Tibial nerve (tissue), 4 donors: ENCODE measurements at places on chromosomes 13 and 19.

DNA sequence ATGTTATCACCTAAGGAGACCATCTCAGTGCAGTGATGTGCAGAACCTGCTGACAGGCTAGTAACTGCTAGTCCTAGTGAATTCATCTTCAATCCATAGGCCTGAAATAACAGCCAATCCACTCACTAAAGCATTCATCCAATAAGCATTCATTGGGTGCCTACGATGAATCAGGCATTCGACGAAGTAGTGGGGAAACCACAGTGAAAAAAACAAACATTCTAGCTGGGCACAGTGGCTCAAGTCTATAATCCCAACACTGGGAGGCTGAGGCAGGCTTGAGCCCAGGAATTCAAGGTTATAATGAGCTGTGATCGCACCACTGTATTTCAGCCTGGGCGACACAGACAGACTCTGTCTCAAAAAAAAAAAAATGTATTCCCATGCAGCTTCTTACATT, 135.6 kb downstream of the RNF17 start:
- no peak for DNase-seq

- no peak for DNase-seq
These were observed 13.2 kb downstream of the NUCB1 start for GRCh38 chr19:48913114-48913889.

DNA sequence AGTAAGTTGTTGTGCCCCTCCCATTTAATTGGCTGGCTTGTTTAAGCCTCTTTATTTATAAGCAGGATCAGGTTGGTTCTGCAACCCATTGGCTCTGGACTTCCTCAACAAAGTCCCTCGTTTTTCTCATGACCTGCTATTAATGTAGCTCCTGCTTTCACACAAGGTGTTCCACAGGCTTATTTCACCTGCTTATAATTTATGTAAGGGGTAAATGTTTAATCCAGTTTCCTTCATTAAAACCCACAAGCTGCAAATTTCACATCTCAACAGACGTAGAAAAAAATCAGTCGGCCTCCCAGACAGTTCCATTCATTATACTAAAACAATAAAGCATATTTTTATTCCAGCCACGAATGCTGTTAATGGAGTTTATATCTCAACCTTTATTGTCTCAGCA, 86.1 kb downstream of the TBC1D4 start:
- no peak for DNase-seq

- DNase-seq, result no peak
These were observed 21.9 kb downstream of the ZSWIM4 start for GRCh38 chr19:13817018-13817614.

DNA sequence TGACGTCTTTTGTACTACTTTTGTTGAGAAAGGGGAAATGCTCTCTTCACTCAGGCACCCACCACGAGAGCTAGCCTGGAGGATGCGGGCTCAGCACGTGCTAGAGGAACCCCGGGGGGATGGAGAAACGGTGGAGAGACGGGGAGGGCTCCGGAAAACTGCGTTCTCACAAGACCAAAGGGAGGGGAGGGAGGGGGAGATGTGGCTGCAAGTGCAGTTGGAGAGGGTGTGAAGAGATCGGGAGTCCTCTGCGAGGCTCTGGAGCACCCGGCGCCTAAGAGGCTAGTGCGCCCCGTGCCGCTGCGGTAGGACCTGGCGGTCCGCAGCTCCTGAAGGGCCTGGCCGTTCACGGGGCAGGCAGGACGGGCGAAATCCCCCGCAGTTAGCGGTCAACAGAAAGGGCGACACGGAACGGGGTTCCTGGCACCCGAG, 43.4 kb upstream of the XPO4 start:
- DNase-seq, result peak; percentile 22

GRCh38 chr13:37270226-37271001, 164.9 kb upstream of the CSNK1A1L start:
- no peak for DNase-seq

DNA sequence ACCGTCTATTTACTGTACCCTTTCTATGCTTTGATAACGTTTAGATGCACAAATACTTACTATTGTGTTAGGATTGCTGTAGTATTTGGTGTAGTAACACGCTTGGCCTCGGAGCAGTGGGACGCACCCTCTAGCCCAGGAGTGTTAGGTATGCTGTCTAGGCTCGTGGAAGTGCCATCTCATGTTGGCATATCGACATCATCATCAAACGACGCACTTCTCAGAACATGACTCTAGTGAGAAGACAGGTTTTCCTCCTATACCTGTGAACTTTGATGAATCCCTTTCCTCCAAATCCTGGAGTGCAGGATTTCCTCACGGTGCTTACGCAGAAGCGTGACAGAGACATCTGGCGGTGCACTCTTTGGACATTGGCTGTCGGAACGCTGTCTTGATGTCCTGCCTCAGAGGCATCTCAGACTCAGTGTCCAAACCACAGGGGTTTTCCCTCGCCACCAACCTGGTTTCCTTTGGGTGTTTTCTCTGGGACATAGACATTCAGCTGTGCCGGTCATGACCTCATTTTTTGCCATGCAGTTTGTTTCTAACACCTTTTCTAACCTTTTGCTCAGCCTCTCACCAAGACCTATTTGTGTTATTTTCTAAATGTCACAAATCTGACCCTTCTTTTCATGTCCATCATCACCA, 6.3 kb downstream of the SNRNP70 start:
- no peak for DNase-seq

DNA sequence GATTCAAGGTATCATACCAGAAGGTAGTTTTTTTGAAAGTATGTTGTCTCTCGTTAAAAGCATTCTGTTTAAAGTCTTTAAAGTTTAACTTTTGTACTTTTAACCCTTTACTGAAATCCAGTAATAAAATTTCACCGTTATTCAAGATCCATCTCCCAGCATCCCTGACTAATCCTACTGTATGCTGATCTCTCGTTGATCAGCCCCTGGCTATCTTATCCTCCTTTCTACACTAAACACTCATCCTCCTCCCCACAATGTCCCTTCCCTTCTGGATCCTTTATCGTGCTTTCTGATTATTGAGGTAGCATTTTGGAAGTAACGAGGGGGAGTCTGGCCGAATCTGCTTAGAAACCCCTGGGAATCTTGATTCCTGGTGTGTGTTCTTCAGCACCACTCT, 1.3 kb downstream of the TPP2 start:
- DNase-seq, result no peak

- no peak for DNase-seq
These were observed 170.5 kb downstream of the MZT1 start for GRCh38 chr13:72556945-72557344.

DNA sequence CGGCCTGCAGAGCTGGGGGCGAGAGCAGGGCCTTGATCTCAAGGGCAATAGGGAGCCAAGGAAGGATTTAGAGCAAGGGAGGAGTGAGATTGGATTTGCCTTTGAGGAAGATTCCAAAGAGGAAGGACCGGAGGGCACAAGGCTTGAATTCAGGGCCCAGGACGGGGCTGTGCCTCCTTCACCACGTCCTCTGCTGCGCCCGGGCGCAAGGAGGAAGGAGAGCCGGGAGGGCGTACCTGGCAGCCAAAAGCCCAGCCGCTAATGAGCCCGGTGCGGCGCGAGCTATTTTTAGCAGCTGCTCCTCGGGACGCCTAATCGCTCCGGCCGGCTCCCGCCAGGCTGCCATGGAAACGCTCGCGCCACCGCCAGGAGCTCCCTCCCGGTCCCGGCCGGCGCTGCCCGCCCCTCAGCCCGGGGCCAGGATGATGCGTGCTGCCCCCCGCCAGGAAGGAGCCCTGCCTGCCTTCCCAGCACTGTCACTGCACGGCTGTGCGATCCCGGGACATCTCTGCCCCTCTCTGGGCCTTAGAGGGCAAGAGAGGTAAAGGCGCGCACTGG, 31.3 kb downstream of the TINCR start:
- DNase-seq, result no peak

DNA sequence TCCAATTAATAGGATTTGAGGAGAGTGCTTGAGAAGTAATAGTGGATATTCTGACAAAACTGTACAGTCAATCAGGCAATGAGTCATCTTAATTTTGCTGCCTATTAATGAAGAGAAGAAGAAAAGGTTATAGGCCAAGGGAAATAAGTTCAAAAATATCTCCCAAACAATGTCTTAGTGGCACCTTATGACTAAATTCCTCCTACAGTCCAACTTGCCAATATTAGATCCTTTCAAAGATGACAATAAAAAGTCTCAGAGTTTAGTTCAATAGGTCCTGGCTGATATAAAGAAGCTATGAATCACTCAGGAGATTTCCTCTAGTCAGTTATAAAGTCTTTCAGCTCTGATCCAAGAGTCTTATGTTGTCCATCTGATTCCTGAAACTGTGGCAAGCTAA, 27.9 kb downstream of the UGGT2 start:
- no peak for DNase-seq

DNA sequence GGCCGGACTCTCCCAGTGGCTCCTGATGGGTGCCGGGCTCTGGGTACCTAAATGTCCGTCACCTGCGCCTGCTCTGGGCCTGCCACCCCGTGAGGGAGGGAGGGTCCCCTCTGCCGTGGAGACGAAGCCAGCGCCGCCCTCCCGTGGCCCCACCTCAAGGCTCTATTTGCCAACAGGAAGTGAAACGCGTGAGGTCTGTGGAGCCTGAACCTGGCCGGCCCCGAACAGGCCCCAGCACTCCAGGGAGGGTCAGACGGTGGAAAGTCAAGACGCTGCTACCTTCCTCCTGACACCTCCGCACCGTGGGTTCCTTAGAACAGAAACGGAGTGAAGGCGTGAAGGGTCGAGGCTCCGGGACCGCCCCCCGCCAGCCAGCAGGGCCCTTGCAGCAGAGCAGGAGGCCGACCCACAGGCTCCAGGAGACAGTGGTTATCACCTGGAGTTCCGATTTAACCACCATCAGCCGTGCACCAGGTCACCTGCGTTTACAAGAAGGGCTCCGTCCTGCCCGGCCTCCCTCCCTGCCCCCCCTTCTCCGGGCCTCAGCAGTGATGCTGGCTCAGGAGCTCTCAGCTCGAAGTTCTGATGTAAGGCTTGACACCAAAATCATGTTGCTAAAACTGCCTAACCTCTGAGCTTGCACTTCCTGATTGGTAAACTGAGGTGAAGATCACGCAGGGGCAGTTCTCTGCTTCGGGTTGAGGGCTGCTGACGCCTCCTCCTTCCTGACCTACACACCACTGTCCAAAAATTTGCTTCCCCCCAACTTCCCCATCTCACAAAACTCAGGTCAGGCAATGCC, 50.9 kb upstream of the C13orf46 start:
- no peak for DNase-seq

DNA sequence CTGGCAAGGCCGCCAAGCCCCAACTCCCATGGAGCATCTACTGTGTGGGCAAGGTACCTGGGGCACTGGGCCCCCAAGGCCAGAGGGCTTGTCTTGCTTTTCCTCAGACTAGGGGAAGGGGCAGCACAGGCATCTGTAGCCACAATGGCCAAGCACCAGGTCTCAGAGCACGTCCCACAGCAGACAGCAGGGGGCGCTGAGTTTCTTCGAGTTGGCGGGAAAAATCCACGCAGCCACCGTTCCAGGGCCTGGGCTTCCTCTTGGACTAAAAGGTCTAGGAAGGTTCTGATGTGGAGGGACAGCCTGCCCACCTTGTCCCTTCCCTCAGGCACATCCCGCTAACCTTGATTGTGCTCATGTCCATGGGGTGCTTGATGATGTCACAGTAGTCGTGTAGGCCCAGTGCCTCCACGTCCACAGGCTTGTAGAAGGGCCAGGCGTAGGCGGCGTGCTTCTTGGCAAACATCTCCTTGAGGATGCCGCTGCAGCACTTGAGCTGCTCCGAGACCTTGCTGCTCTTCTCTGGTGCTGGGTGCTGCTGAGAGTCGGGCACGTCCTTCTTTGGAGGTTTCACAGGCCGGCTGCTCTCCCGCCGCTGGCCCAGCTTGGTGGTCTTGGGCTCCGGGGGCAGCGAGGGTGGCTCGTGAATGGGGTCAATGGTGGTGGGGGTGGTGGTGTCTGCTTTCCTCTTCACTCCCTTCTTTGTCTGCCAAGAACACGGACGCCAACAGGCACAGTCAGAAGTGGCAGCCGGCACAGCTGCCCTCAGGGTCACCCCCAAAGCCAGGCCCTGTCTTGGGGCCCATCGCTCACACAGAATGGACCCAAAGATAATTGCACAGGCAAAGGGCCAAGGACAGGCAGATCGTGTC, 32.0 kb upstream of the EPHX3 start:
- DNase-seq, result peak; percentile 57

GRCh38 chr13:99275093-99275469, 16.9 kb upstream of the GPR18 start:
- no peak for DNase-seq

GRCh38 chr13:105538346-105538745, 997.1 kb downstream of the EFNB2 start:
- no peak for DNase-seq

DNA sequence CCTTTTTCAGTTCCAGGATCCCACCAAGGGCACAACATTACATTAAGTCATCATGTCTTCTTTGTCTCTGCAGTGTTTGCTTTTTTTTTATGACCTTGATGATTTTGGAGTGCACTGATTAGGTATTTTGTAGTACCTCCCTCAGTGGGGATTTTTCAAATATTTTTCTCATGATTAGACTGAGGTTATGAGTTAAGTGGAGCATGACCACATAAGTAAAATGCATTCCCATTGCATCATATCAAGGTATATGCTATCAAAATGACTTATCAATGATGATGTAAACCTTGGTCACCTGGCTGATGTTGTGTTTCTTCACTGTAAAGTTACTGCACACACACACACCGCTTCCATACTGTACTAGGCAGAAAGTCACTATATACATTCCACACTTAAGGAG, 96.7 kb upstream of the TRPC4 start:
- DNase-seq, result no peak

DNA sequence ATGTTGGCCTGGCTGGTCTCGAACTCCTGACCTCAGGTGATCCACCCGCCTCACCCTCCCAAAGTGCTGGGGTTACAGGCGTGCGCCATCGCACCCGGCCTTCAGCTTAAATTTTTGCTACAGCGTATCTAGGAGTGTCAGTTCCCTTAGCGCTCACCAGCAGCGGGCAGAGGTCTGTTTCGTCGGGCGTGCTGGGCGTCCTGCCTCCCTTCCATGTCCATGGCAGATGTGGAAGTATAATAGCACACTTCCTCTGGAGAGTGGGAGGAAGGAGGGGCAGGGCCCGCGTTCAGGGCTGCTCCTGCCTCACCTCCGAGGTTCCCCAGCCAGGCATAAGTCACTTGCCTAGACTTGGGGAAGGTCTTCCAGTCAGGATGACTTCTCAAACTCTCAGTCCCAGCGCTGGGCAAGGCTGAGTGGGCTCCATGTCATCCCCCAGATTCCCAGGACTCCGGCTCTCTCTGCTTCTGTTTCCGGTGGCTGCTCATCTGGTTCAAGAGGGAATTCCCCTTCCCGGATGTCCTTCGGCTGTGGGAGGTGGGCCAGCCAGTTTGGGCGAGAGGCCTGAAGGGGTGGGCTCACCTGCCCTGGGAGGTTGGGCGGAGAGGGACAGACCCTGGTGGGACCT, 9.5 kb downstream of the IL4I1 start:
- DNase-seq, result no peak

DNA sequence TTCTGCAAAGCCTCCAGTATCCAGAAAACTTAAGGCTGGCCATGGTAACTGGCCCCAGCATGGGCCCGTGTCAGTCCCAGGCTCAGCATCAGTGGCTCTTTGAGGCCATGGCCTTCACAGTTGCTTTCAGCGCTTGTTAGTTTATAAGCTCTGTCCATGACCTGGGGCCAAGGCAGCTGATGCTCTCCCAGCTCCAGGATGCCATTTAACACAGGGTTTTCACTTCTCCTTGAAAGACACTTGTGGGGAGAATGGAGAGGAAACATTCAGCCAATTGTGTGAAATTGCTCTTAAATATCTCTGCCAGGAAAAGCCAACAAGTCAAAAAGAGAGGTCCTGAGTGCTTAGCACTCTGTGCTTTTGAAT, 321.3 kb downstream of the FOXO1 start:
- DNase-seq, result no peak
